ENCODE measurements at places on chromosomes 6 and 20.

DNA sequence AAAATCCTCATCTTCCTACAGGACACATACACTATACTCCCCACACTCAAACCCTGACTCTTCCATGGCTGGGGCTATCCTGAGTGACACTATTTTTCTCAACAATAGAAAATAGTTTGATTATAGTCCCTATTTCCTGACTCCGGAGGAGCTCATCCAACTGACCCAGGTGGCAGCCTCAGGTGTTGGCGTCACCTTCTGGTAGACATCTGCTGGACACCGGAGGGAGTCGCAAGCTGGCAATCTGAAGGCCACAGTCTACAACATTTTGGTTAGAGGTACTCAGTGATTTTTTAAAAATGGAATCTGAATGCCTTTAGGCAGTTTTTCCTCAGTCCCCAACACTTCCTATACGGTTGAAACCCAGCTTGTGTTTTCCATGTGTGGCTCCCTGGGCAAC lies 32.2 kb upstream of the OCSTAMP start:
- no peak for DNase-seq

DNA sequence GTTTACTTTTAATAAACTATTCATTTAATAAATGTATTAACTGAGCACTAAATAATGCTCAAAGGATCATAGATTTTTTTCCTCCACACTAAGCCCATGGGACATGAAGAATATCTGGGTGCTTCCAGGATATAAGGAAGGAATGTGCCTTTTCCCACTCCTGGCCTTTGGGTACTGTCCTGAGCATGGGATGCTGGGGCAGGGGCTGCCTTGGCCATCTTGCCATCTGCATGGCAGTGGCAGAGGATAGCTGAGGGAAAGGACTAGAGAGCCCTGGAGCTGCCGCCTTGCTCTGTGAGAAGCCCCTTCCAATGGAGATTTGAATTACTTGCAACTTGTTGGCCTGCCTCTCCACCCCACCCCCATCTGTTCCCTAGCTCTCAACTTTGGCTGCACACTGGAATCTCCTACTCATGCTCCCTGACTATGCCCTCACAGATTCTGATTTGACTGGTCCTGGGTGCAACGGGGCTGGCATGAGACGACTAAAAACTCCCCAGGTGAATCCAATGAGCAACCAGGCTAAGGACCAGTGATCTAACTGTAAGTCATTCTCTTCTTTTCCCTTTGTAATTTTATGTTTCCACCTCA lies 15.6 kb downstream of the DDRGK1 start:
- DNase-seq, result no peak

DNA sequence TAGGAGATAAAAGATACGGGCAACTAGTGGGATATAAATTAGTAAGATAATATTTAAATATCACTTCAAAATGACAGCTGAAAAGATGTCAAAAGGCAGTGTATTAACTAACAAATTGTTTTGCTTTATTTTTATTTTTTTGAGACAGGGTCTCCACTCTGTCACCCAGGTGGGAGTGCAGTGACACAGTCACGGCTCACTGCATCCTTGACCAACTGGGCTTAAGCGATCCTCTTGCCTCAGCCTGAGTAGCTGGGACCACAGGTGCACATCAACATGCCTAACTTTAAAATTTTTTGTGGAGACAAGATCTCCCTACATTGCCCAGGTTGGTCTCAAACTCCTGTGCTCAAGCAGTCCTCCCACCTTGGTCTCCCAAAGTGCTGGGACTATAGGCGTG lies 5.9 kb downstream of the ZNF292 start:
- DNase-seq, result no peak

- DNase-seq, result peak; percentile 33
Observed at GRCh38 chr6:54903884-54904283, 57.3 kb downstream of the FAM83B start.

GRCh38 chr6:95967594-95967993 lies 48.2 kb upstream of the FUT9 start:
- no peak for DNase-seq

DNA sequence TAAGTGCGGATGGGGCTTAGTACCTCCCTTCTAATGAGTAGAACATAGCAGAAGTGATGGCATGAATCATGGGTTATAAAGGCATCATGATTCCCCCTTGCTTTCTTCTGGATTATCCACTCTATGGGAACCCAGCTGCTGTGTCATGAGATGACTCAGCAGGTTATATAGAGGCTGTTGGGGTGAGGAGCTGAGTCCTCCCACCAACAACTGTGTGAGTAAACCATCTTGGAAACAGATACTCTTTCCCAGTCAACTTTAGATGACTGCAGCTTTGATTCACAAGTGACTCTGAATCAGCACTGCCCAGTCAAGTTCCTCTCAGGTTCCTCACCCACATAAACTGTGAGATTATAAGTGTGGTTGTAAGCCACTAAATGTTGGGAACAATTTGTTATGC lies 46.3 kb downstream of the FAM83B start:
- peak; percentile 97 for DNase-seq

- peak; percentile 27 for DNase-seq
Observed at GRCh38 chr20:20489054-20489453, 121.2 kb downstream of the INSM1 start.

DNA sequence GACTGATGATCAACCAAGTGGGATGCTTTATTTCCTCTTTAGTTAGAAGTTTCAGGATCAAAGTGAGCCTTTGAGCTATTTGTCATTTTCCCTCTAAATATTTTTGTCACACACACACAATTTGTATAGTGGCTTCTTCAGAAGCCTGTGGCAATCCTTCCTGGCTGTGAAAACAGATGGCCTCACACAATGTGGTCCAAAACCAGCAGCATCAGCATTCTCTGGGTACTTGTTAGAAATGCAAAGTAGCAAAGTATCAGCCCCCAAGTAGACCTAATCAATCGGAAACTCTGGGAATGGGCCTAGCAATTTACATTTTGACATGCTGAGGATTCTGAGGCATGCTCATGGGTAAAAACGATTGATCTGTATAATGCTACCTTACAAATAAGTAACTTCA lies 115.9 kb downstream of the PAX1 start:
- no peak for DNase-seq

- no peak for DNase-seq
Observed at GRCh38 chr6:81304466-81304865, 448.0 kb downstream of the TENT5A start.
